Tongue (tissue), 3 donors: ENCODE measurements at places on chromosomes 11 and 22. TPM values are rescaled to one million over a fixed set of nuclear protein-coding genes. Genes with fewer than 3 reads are reported as not detected.

- no peak for DNase-seq
These were observed 367.3 kb downstream of the OPCML start for GRCh38 chr11:133164986-133165385.

The UCP3 gene
- total RNA-seq = 1.4 TPM

The EFEMP2 gene
- 39.7 TPM for total RNA-seq

- no peak for DNase-seq
These were observed 2.0 kb upstream of the KMT5B start for GRCh38 chr11:68215087-68215445.

- DNase-seq = peak; percentile 31
These were observed 1185.4 kb downstream of the LRRC4C start for GRCh38 chr11:40274017-40274416.

- no peak for DNase-seq
These were observed 6.0 kb upstream of the MAPK11 start for GRCh38 chr22:50276143-50276542.

The MMP1 gene
- 4.3 TPM for total RNA-seq

- no peak for DNase-seq
These were observed 1.4 kb downstream of the GNB1L start for GRCh38 chr22:19853058-19853878.

DNA sequence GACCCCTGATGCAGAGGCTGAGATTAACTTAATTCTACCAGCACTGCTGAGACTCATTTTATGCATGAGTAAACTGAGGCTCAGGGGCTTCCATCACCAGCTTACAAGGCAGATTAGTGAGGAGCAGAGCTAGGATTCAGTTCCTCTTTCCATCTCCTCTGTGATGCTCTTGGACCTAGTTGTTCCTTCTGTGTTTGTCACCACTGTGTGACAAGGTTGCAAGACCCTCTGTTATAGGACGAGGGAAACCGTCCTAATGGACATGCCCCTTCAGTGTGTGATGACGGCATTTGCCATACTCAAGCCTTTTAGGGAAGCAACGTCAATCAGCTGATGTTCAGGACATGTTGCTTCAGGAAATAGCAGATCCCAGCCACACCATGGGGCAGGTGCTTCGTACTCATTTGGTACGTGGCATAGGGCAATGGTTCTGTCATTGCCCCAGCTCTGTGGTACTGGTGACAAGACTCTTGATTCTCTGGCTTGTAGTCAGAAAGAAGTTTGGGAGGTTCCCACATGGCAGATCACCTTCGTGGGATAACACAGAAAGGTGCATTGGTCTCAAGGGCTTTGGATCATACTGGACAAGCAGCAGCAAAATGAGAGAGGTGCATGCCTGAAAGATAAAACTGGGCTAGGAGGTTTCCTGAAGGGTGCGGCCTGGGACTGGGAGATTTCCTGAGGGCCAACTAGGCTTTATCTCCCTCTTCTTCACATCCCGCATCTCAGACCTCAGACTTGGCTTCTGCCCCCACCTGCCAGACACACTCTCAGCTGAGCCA, 23.9 kb upstream of the CD44 start:
- DNase-seq = no peak

DNA sequence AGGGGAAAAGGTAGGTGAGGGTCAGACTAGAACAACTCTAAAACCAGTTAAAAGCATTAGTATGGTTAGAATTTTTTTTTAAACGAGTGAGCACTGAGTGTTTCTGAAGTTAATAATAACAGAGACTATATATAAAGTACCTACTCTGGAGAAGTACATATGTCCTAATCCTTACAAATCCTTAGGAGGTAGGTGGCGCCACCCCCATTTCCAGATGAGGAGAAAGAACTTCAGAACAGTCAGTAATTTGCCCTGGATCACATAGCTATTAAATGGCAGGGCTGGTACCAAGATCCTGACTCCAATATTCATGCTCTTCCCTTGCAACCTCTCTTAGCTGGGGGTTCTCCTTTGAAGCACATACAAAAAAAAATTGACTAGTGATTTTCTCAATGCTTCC, 80.5 kb downstream of the CLPB start:
- DNase-seq = no peak

DNA sequence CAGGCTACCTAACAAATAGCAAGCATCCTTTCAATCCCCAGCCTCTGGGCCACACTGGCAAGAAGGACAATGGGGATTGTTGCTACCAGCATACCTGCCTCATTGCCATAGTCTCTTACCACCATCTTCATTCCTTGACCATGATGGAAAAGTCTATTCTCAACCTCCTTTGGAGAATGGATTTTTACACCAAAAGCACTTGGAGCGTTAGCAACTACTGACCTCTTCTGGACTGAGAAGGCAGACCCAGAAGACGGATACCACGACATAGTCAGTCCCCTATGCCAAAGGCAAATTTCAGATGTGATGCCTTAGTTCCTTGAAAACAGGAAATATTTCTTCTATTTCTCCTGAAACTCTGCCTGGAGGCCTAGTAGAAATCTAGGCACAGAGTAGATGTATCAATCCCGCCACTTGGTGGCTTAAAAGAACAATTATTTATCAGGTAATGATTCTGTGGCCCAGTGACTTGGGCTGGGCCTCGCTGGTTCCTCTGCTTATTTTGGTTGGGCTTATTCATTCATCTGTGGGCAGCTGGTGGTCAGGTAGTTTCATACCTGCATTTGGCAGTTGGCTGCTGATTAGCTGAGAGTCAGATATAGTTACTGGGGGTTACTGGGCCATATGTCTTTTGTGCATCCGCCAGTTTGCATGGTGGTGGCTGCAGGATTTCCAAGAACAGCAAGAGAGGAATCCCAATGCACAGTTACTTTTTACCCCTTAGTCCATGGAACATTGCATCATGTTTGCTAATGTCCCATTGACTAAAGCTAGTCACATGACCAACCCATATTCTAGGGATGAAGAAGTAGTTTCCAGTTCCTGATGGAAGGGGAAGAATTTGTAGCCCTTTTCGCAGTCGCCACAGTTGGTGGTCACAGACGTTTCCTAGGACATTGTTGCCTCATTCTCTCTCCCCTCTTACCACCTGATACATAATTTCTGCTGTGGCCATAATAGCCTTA, 75.2 kb downstream of the DHCR7 start:
- peak; percentile 61 for DNase-seq
